Caki2 (cell line): ENCODE measurements at places on chromosomes 5 and 9.
A peak's percentile ranks its signal among the peaks of the same experiment; 100 is the strongest.

DNA sequence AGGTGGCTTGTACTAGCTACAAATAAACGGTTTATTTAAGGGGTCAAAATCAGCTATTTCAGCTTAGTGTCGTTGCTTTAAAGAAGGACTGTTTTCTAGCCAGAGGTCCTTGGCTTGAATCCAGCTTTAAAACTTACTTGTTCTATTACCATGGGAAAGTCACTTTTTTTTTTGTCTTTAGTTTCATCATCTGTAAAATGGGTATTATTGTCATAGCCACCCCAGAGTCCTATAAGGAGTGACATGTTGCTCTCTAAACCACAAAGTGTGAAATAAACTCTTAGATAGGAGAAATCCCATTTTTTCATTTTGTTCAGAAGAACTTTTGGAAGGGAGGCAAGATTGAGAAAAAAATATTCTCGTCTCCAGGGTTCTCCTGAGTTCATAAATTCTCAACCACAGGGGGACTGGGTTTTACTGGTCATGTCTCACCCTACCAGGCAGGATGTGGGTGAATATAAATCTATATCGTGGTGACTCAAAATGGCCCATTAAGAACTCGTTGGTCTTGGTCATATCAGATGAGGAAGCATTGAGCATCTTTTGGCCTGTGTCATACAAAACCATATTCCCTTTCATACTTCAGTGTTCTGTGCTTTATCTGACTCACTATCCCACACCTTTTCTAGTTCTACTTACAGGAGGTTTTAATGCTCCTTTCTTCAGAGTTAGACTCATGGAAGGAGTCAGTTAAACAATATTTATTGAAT lies 202.7 kb upstream of the NR3C1 start:
- no peak for DNase-seq

DNA sequence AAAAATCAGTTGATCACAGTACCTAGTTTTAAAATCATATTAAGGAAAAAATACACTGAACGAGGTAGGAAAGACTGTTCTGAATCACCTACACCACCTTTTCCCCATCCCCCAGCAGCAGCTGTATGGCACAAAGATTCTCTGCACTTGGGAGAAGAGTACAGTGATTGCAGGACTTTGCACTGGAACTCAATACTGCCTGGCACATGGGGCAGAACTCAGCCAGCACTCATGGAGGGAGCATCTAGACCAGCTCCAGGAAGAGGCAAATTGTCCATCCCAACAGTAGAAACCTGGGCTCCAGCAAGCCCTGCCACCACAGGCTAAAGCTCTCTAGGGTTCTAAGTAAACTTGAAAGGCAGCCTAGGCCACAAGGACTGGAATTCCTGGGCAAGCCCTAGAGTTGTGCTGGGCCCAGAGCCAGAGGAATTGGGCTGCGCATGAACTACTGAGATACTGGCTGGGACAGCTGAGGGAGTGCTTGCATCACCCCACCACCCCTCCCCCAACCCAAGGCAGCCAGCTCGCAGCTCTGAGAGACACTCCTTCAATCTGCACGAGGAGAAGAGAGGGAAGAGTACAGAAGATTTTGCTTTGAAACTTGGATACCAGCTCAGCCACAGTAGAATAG lies 654.4 kb upstream of the CDH6 start:
- no peak for DNase-seq

GRCh38 chr9:79254900-79255650 lies 316.7 kb upstream of the TLE4 start:
- peak; percentile 12 for DNase-seq

GRCh38 chr5:158051036-158051435 lies 192.1 kb upstream of the CLINT1 start:
- DNase-seq = peak; percentile 78

DNA sequence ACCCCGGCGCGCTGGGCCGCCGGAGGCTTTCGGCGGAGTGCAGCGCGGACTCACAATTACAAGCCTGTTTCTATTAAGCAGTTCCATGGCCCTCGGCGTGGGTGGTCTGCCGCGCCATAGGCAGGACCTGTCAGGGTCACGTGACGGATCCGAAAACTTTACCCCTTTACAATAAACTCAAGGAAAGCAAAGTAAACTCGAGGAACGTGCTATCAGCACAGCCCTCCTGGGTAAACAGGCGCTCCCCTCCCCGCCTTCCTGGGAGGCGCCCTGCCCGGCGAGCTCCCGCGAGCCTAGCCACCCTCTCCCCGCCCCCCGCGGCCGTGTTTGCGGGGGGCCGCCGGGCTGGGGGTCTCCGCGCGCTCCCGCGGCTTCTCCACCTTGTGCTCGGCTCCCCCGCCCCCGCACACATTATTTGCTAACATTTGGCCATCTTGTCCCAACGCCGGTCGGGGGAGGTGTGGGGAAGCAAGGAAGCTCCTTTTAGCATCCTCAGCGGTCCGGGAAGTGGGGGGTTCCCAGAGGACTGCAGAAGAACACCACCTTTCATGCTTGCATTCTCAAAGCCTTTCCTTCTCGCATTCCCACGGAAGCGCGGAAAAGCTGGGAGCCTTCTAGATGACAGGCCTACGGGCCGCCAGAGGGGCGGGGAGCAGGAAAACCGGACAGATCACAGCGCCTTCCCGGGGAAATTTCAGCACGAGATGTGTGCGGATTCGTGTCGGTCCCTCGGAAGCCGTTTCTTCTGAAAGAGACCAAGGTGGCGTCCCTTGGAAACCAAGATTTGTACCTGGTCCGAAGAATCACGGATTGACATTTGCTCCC lies at the start of gene PTCH1:
Gene PTCH1 (minus strand): TSS at position 238 of the 825 bp plus-strand sequence.
- DNase-seq = peak; percentile 46

- no peak for DNase-seq
Observed at GRCh38 chr9:89719202-89719601, 114.4 kb downstream of the GADD45G start.

- no peak for DNase-seq
Observed at GRCh38 chr9:94135222-94135621, 51.0 kb downstream of the PTPDC1 start.

- no peak for DNase-seq
Observed at GRCh38 chr5:179331591-179332375, 13.5 kb downstream of the ADAMTS2 start.

DNA sequence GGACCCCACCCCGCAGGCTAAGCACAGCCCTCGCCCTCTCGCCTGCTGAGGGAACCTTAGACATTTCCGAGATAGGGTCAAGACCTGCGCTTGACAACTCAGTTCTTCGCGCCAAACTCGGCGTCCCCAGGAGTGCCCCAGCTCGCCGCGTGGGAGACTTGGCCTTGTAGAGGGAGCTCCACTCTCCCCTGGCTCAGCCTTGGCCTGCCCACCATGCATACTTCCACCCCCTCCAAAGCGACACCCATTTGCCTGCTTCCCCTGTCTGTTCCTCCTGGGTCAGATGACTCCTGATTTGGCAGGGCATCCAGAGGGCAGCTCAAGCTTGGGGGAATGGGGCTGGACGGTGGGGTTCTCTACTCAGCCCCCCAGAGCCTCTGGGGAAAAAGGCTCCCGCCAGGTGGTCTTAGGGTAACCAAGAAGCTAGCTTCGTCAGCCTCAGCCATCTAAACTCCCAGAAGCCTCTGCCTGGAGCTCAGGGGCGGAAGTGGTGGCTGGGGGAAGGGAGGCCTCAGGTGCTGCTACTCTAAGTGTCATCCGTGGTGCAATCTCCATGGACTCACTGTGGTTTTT lies 560 bp downstream of the DOCK2 start:
- no peak for DNase-seq

DNA sequence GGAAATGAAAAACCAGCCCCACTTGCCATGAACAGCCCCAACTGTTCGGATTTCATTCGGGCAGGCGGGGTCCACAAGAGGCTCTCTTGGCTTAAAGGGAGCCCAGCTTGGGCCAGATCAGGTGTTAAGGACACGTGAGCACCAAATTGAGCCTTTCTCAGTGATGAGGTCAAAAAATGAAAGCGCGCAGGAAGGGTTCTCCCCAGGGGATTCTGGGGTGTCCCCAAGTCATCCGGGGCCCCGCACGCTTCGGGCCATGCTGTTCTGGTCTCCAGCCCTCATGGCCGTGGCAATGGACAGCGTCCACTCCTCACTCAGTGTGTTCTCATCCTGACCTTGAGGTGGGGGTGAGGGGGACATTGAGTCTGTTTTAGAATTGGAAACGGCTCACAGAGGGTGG lies 10.9 kb downstream of the AK1 start:
- DNase-seq = no peak

GRCh38 chr9:3290231-3290840 lies 235.5 kb downstream of the RFX3 start:
- DNase-seq = no peak

DNA sequence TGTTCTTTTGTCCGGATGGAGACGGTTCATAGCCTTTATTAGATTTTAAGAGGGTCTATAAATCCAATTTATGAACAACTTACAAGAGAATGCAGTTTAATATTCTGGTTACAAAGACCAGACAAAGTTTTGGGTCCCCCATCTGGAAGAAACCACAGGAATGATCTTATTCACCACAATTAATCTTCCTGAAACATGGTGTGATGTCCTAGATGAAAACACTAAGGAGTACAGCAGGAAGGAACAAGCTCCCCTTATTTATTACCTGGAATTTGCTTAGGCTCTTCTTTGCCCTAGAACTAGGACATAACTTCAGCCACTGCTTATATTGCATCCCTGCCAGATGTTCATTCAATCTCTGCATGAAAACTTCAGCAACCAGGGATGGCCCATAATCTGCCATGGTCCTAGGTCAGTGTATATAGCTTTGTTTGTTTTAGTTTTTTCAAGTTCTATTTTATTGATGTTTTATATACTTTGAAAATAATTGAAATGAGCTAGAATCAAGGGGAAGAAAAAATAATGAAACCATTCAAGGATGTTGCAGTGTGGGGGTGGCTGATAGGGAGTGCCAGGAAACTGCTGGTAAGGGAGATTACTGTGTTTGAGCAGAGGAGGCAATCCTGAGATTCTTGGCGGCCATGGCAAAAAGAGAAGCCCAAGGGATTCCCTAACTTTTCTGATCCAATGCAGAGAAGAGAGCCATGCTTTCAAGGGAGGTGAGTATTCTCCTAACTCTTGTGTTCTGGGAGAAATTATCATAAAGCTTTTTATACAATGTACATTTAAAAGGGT lies 16.8 kb downstream of the TXNDC8 start:
- no peak for DNase-seq

DNA sequence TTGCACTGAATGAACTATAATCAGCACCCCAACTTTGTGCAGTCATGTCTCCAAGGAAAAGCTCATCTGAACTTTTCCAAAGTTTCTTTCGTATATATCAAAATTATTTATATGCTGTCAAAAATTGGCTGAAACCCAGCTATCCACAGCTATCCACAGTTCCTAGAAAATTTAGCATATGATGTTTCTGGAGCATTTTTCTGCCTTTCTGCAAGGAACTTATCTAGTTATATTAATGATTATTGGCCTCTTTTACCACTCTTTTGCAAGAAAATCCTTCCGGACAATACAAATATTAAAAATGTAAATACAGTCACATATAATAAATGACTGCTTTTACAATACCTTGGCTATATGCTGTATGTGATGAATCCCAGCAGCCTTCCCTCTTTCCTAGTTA lies 270.2 kb downstream of the TMEM167A start:
- DNase-seq = no peak

- DNase-seq = no peak
Observed at GRCh38 chr9:136029556-136029955, 65.5 kb downstream of the NACC2 start.

DNA sequence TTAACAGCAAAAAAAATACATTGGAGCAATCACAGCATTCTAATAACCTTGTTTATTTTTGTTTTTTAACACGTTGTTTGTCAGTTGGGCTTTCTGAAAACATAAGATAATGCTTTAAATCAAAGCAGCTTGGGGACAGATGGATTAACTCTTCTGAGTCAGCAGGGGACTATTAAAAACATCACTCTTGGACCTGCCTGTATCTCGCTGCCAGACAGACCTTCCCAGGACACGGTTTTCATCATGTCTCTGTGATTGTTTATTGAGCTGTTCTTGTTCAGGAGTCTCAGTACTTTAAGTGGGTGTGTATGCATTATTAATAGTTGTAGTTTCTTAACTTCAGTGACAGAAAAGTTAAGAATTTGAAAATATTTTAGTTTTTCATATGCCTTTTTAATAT lies 173.2 kb downstream of the SH3GL2 start:
- no peak for DNase-seq

- DNase-seq = no peak
Observed at GRCh38 chr9:92774274-92774673, 9.6 kb upstream of the BICD2 start.

DNA sequence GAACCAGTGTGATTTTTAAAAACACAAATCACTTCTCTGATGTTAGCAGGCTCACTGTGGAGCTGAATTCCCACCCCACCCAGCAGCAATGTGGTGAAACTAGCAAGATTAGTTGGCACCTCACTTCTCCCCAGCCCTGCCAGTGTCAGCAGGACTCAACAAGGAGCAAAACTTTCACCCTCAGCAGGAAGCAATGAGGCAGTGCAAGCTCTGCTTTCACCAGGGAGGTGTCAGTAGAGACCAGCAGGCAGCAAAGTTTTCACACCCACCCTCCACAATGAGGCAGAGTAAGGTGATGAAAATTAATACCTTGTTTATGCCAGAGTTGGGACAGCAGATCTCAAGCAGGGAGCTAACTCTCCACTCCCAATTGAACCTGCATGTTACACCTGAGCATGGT lies 565.0 kb downstream of the CETN3 start:
- no peak for DNase-seq

DNA sequence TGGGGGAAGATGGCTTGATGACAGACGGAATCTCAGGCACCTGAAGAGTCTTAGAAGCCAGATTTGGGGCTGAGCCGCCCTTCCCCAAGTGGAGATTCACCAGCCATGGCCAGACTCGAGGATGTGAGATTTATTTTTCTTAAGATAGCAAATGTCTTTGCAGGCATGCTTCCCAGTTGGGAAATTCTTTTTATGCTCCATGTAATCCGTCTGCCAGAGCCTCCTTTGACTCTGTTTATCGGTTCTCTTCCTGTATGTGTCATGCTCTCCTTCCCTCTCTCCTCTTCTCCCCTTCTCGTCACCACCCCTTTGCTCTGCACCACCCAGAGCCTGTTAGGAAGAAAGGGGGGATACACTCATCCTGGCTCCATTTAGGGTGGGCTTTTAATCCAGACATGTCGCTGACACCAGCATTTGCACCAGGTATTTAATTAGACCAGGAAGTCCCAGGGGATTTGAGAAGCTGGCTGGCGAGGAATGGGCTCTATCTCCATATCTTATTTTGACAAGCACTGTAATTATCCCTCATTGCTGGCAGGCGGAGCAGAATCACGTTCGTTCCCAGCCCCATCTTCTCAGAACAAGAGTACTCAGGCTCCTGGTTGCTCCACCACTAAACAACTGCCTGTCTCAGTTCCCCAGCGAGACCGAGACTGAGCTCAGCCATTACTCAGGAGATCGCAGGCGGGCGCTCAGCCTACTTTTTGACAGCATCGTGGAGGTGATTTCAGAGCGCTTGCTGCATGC lies 50.9 kb downstream of the KCNIP1 start:
- DNase-seq = no peak

DNA sequence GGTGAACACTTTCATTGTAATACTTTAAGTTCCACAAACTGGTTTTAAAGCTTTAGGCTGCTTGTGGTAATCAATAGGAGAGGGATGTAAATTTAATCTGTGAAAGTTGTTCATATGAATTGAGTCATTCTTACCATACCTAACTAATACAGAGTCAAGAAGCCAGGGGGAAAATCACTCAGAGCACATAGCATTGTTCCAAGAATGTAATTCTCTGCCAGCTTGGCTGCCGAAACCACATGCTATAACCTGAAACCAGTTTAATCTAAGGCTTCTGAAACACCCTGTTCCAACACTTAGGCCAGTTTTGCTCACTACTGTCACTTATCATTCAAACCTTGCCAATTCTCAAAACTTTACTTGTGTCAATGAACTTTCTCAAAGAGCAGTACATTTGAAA lies 528.8 kb upstream of the GRAMD2B start:
- DNase-seq = no peak
